ENCODE measurements at places on chromosomes 1 and 21.

GRCh38 chr1:244154872-244155531 is 103.9 kb downstream of the ZBTB18 start:
- DNase-seq: no peak

DNA sequence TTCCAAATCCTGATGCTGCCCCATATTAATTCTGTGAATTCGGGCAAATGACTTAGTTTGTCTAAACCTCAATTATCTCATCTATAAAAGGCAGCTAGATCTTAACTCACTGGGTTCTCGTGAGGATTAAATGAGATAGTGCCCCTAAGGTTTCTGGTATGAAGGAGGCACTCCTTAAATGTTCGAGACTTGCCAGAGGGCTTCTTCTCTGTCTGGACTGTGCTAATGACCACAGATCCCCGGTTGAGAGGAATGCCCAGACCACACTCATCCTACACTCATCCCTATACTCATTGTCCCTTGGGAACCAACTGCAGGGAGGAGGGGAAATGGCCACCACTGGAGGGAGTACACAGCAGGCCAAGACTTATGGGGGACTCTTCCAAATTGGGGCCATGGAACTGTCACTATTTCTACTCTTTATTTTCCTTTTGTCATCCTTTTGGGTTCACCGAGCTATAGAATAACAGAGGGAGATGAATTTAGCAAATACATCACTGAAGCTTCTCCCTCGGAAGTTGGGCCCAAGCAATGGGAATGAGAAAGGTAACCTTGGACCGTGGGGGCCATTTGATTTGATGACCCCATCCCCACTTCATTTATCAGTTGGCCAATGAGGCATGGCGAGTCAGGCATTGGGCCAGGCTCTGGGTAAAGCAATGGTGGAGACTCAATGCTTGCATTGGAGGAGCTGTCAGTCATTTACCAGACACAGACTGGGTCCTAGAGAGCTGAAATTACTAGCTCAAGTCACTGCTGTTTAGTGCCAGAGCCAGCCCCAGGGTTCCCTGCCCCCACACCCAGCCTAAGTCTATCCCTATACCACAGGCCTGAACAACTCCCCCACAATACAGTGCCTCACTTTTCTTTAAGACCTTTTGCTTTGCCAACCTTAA is 5.1 kb downstream of the ATF3 start:
- no peak for DNase-seq

DNA sequence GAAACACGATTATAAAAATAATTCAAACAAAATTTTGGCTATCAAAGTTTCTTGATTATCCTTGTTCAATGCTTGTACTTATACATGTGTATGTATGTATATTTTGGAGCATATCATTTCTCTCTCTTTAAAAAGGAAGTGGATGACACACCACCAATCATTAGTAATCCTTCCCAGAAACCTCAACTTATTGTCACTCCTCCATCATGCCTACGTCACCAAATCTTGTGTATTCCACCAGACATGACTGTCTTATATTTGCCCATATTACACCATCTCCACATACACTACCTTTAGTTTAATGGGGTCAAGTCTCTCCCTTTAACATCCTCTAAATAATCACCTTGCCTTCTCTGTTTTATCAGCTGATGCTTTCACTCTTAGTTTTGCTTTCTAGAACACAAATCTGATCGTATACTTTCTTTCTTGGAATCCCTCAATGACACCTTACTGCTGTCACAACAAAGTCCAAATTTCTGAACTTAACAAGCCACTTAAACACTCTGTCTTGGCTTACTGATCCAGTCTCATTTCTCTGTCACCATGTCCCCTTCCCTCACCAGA is 124.0 kb downstream of the BRINP3 start:
- DNase-seq: no peak

- DNase-seq: no peak
Measured at GRCh38 chr1:219576931-219577730, 35.8 kb downstream of the ZC3H11B start.

DNA sequence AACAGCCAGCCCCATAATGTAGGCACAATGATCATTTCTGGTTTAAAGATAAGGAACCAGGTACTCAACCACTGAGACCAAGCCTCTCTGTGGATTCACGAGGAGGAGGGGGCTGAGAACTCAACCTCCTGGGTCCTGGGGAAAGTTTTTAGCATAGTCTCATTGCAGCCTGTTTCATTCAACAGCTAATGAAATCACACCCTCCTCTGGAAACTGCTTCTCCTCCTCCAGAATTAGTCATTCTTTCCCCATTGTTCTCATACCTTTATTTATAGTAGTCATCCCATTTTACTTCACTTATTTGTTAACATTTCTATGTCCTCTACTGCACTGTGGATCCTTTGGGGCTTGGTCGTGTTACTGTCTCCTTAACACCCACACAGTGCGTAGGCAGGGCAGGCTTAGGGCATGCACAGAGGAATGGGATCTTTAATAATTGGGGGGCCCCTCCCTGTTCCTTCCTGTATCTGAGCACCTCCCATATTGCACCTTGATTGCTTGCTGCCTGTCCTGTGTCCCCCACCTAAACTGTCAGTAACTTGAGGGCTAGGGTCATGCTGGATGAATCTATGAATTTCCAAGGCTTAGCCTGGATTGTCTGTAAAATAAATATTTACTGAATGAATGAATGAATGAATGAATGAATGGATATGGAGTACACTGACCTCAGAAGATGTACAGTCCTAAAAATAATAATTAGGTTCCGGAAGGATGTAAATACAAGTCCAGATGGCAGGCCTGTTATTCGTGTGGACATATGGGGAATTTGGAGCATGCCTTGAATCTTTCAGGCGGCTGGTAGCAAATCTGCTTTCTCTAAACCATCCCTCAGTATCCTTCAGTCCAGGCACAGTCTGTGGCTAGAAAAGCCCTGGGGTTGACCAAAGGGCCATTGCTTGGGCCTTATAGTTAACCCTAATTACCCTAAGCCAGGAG is 153.8 kb upstream of the HMGB4 start:
- no peak for DNase-seq

DNA sequence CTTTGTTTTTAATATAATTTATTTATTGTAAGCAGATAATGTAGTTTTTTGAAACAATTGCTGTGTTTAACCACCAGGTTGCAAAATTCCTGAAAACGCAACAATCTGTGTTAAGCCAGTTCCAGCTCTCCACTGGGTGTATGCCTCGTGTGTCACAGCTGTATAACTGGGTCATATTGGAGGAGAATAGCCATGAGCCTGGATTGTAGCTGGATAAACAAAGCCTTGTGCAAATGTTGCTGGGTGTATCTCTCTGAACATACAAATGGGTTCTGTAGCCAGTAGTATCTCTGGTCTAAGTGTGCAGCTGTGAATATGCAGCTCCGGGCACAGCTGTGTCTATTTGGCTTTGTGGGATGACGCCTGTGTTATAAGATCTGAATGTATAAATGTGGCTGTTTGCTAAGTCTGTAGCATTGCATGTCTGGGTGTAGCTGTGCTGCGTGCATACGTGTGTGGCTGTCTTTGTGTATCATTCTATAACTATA is 2.8 kb downstream of the TCEA3 start:
- no peak for DNase-seq
